ENCODE measurements at places on chromosomes 7 and 10.

DNA sequence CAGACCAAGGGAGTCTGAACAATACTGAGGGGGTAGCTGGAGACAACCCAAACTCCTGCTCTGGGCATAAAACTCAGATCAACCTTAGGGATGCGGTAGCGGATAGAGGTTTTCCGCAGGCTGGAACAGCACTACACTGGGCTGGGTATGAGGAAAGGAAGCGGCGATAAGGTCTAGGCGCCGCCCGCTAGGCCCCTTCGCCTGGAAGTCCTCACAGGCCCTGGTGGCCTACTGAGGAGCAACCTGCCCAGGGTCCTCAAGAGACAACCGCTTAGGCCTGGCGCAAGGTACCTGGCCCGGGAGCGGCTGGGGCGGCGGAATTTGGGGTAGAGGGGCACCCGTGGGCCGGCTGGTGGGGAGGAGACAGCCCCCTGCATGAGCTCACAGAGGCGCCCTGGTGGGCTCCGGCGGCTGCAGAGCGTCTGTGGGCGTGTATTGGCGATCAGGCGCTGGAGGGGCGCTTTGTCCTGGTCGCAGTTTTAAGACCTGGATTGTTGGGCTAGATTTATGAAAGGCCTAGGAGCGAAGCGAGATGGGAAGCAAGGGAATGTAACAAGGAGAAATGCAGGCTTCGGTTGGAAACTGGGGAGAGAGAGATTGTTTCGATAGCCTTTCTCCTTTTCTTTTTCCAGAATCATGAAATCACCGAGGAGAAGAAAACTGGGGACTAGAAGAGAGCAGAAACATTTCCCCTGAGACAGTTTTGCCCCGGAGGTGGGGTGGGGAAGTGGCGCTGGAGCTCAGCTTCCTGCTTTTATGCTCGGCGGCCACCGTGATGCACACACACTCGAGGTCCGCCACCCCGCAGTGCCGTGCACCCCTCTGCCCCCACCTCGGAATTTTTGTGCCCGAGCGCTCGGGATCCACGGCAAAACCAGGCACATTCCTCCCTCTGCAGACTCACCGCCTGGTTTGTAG, 2.4 kb upstream of the NKX2-3 start:
- no peak for DNase-seq

DNA sequence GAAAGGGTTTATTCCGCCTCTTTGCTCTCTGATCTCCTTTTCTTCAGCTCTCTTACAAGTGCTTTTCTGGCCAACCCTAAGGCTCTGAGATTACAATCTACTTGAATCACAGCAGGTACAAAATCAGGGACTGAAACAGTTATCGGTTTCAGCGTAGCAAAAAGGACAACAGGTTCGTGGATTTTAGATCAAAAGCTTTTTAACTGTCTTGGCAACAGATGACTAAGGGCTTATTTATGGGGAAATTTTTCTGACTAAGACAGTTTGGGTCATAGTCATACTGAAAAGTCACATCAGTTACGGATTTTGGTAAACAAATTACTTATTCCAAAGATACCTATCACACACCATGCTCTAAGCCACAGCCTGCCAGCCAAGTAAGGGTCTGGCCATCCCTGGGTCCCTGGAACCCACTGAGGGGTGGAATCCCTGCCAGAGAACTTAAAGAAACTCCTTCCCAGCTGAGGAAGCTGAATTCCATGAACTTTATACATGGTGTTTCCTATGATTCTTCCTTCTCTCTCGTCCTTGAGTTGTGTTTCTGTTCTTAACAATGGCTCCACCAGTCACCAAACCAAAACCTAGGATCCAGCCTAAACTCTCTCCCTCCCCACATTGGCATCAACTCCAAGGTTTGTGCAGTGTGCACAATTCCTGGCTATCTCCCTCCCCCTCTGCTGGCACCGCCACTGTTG, 169.3 kb downstream of the FAM107B start:
- no peak for DNase-seq

- DNase-seq: no peak
These were observed 13.5 kb downstream of the LARP4B start for GRCh38 chr10:917999-918398.

DNA sequence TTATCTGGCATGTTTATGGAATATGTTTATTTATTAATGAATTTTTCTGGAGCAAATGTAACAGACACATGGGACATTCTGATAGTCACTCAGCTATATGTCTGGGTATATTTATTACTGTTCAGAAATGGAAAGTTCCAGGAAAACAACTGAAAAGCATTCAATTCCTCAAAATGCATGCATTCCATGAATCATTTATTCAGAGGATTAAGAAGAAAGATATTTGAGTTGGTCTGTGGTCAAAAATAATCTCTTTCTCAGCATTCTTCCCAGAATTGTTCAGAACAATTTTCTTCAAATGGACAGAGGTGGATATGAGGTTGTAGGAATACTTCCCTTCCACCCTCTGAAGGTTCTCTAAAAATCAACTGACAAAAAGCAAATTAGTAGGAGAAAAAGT, 97.6 kb upstream of the ITGB1 start:
- no peak for DNase-seq

DNA sequence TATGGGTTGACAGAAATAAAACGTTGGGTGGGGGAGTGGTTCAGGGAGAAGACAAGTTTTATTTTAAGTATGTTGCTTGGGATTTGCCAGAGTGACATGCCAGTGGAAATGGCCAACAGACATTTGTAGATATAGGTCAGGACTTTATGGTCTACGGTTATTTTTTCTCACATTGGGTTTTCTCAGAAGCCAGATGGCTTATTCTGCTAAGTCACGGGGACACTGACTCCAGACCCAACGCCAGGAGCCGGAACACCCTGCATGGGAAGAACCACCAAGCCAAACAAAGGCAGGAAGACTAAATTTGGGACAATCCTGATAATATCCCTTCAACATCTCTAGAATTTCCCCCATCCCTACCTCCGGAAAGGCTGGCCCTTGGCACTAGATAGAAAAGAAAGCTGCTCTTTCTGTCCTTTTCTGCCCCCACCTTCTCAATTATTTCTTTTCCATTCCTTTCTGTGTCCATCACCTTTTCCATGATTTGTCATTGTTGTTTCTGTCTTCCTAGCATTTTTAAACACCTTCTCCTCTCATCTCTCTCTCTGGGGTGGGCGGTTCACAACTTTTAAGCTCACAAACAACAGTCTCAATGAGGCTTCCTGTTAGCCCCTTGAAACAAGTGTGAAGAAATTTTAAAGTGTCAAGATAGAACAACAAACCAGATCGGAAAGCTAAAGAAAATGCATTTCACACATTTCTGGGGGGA, 44.7 kb downstream of the TBXAS1 start:
- no peak for DNase-seq

DNA sequence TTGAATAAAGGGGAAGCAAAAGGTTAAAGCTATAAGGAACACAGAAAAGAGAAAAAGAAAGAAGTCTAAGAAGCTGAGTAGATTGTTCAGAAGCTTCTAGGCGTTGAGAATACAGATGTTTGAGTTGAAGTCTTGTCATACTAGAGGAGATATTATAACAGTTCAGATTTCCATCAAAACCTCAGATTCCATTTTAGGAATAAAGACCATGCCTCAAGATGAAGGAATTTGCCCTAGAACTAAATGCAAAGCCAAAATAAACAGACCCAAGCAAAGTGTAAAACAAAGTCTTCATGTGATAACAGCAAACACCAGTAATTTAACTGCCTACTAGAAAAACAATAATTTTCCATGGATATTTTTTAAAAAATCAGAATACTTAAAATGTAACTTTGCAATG, 476.5 kb upstream of the POT1 start:
- DNase-seq: no peak

DNA sequence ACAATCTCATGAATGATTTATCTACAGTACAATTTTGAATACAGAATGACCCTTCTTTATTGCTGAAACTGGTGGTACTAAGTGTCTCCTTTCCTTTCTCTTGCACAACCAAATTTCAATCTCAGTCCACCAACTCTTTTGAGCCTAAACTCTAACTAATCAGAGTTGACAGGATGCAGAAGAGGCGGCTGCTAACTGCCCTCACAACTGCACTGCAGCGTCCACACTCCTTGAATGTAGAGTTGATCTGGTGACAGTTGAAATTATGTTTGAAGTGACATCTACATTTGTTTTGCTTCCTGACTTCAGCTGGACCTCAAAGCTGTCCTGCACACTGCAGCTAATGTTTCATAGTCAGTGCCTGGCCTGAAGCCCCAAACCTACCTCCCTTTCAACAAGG, 139.6 kb downstream of the ZMYND11 start:
- DNase-seq: no peak

GRCh38 chr7:78165854-78166253, 367.3 kb downstream of the PHTF2 start:
- no peak for DNase-seq

All from progenitor cell of endocrine pancreas (in vitro differentiated cells).